ENCODE measurements at places on chromosomes 11 and 22. TPM values are rescaled to one million over a fixed set of nuclear protein-coding genes. Genes with fewer than 3 reads are reported as not detected.

Gene CDKN1C
- 15.0 TPM for total RNA-seq

DNA sequence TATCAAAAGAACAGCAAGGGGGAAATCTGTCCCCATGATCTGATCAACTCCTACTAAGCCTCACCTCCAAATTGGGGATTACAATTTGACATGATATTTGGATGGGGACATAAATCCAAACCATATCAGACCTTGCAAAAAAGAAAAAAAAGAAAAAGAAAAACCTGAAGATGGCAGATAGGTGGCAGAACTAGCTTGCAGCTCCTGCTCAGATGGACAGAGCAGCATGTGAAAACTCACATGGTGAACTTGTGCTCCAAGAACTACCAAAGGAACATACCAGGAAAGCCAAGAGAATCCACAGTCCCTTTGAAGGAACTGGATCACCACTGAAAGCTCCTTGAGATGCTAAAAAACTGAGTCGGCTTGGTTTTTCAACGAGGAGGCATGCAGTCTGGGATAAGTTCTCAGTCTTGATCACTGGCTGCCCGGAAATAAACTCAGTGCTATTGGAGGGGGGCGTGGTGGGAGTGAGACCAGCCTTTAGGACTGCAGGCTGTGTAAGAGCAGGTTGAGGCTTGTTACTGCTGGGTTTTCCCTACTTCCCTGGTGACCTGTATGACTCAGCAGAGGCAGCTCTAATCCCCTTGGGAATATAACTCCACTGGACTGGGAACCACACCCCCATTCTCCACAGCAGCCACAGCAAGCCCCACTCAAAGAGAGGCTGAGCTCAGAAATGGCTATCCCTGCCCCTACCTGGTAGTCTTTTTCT, 358.3 kb upstream of the ARHGAP42 start:
- H3K4me1 ChIP-seq, result no peaks in the 10 kb centered on the region
- DNase-seq, result peak; percentile 38
- H3K27me3 ChIP-seq, result no peaks in the 10 kb centered on the region
- no peak overlapping the region for H3K4me3 ChIP-seq
- no peak overlapping the region for H3K27ac ChIP-seq

- H3K27me3 ChIP-seq, result no peaks in the 10 kb centered on the region
- DNase-seq, result peak; percentile 58
- peaks cover 79% of the 10 kb centered on the region for H3K4me1 ChIP-seq
- H3K27ac ChIP-seq, result peak overlapping the region; percentile 89
- H3K36me3 ChIP-seq, result peaks cover 8% of the 10 kb centered on the region
- H3K4me3 ChIP-seq, result no peak overlapping the region
These were observed 123.5 kb upstream of the PARVA start for GRCh38 chr11:12253843-12254281.

DNA sequence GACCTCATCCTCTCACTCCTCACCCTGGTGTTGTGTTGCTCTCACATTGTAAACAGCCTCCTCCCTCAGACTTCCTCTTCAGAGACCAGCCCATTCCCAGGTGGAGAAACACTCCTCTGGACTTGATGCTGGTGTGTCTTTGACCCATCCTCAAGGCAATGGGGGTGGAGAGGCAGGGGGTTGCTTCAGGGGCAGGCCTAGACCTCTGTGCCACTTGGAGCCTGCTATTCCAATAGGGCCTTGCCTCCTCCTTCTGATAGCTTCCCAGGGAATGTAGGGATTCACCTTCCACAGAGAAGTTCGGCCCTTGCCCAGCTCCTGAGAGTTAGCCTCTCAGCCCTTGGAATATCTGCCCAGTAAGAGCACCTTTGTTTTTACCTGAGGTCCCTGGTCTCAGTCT, 606.6 kb upstream of the CADM1 start:
- DNase-seq, result no peak
- H3K27me3 ChIP-seq, result no peaks in the 10 kb centered on the region
- no peaks in the 10 kb centered on the region for H3K36me3 ChIP-seq
- no peak overlapping the region for H3K27ac ChIP-seq

DNA sequence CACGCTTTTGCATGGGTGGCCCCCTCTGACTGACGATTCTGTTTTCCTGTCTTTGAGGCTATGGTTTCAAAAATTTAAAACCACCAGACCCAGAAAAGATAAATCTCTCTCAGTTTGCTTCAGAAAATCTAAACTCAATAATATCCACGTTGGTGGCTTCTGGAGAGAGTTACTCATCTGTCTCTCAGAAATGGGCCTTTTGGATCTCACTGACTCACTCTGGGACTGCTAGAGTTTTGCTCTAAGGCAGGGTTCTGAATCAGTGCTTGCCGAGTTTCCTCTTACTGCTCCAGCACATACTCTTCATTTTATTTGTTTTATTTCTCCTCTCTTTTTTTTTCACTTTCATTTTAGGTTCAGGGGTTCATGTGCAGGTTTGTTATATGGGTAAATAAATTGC, 305.7 kb downstream of the BLID start:
- no peak overlapping the region for H3K4me3 ChIP-seq
- no peak overlapping the region for H3K27ac ChIP-seq
- H3K4me1 ChIP-seq, result no peaks in the 10 kb centered on the region
- no peak for DNase-seq
- H3K36me3 ChIP-seq, result no peaks in the 10 kb centered on the region

- peaks cover 53% of the 10 kb centered on the region for H3K4me1 ChIP-seq
- no peak overlapping the region for H3K4me3 ChIP-seq
- DNase-seq, result no peak
- H3K36me3 ChIP-seq, result no peaks in the 10 kb centered on the region
- no peaks in the 10 kb centered on the region for H3K27me3 ChIP-seq
These were observed 134.3 kb downstream of the MN1 start for GRCh38 chr22:27667121-27667843.

DNA sequence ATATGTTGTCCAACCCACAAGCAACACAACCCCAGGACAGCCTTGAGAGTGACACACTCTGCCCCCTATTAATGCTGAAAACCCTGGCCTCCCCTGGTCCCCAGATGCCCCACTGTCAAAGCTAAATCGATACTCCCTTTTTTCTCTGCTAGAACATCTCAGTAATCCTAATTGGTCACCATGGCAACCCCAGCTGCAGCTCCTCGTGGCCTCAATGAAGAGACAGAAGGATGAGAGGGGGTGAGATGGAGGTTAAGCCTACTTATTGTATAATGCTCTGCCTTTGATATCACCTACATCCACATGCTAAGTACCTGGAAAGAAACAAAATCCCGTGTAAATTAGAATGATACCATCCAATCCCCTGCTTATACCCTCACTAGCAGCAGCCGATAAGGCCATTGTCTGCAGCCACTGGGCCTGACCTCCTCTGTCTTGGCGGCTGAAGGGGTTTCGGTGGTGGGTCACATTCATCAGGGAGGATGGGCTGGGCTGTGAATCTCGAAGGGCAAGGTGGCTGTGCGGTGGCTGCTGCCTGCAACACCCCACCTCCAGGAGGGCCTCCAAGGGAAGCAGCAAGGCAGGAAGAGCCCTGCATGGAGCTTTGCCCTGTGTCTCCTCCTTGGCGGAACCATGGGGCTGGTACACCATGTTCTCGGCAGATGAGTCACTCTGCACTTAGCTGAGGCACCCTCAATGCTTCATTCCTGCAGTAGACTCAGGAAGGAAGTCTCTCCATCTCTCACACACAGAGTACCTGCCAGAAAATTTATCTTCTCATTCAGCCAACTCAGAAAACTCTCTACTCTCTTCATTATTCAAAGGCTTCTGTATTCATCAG, 399.5 kb downstream of the BUD13 start:
- DNase-seq, result no peak
- no peak overlapping the region for H3K27ac ChIP-seq
- H3K4me1 ChIP-seq, result peaks cover 22% of the 10 kb centered on the region
- H3K4me3 ChIP-seq, result no peak overlapping the region
- no peaks in the 10 kb centered on the region for H3K36me3 ChIP-seq

- H3K4me3 ChIP-seq, result no peak overlapping the region
- 0 out of 2 replicates have a peak, but pooled peaks cover 3% of the 10 kb centered on the region for H3K4me1 ChIP-seq
- H3K27me3 ChIP-seq, result no peaks in the 10 kb centered on the region
- no peak for DNase-seq
- H3K27ac ChIP-seq, result no peak overlapping the region
These were observed 21.4 kb downstream of the PATL1 start for GRCh38 chr11:59647245-59647980.

DNA sequence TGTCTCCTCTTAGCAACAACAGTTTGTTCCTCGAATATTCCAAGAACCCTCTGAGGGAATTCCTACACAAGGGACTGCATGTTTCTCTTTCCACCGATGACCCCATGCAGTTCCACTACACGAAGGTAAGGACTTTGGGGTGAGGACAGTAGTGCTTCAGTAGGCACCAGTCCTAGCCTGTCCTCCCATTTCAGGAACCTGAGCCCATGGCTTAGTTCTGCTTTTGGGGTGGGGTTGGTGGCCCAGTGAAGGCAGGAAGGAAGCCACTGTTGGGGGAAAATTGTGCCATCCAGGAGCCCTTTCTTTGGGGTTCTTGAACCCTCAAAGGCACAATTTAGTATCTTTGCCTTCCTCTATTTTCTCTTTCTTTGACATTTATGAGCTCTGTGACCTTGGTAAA, 38.2 kb downstream of the RNF141 start:
- no peak overlapping the region for H3K27ac ChIP-seq
- no peaks in the 10 kb centered on the region for H3K4me1 ChIP-seq
- no peak for DNase-seq
- H3K4me3 ChIP-seq, result no peak overlapping the region

Gene BCO2
- 2.2 TPM for total RNA-seq

DNA sequence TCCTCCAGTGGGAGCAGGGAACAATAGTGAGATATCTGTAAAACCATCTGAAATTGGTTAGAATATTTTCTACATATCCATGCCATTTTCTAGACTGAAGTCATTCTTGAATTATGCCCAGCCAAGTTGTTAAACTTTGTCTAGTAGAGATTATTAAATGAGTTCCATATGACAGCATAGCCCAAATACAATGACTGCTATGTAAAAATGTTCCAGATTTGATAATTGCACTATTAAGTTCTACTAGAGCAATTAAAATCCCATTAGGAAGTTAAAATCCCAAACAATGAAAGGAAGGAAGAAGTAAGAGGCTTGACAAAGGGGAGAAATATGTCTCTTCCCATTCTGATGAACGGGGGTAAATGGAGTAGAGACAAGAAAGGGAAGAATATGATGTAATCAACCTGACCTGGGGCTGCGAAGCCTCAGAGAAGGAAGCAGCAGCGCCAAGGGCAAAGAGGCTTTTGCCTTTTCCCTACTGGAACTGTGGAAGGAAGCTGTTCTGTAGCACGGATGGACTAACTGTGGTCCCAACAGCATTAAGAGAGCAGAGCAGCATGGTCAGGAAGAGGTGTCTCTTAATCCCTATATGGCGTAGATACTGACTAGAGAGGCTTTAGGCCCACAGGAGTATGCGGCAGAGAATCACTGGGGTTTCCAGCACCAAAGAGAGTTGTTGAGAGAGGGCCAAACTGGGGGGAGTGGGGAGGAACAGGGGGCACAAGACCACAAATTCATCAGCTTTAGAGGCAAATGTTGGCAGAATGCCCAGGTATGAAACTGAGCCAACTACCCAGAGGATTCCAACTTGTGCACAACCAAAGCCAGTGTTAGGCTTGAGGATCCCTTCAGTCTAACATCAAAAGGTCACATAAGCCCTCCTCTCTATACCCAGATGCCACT, 26.7 kb downstream of the RRP8 start:
- no peaks in the 10 kb centered on the region for H3K27me3 ChIP-seq
- H3K4me3 ChIP-seq, result no peak overlapping the region
- no peaks in the 10 kb centered on the region for H3K4me1 ChIP-seq
- H3K36me3 ChIP-seq, result no peaks in the 10 kb centered on the region
- H3K27ac ChIP-seq, result no peak overlapping the region

Gene HORMAD2
- total RNA-seq, result 3.1 TPM

GRCh38 chr11:76623171-76623883, 47.2 kb downstream of the LRRC32 start:
- DNase-seq, result no peak
- H3K27me3 ChIP-seq, result no peaks in the 10 kb centered on the region
- no peak overlapping the region for H3K27ac ChIP-seq
- peaks cover 13% of the 10 kb centered on the region for H3K4me1 ChIP-seq
- H3K4me3 ChIP-seq, result no peak overlapping the region
- H3K36me3 ChIP-seq, result no peaks in the 10 kb centered on the region

Gene SCO2
- 3.0 TPM for total RNA-seq

Gene ABTB2
- 2.9 TPM for total RNA-seq

- no peaks in the 10 kb centered on the region for H3K36me3 ChIP-seq
- H3K4me1 ChIP-seq, result no peaks in the 10 kb centered on the region
- H3K27ac ChIP-seq, result no peak overlapping the region
These were observed 245.0 kb upstream of the B3GAT1 start for GRCh38 chr11:134656861-134657540.

Gene CCDC188
- not detected for total RNA-seq

All from Caco-2 (cell line).